Activated T-cell treated with anti-CD3 and anti-CD28 coated beads, Interleukin-2, amount 50 U/mL, for 4 hours (primary cell): ENCODE measurements at places on chromosomes 2 and 18.

- no peak for DNase-seq
Measured at GRCh38 chr2:119059940-119060339, 98.6 kb downstream of the C1QL2 start.

DNA sequence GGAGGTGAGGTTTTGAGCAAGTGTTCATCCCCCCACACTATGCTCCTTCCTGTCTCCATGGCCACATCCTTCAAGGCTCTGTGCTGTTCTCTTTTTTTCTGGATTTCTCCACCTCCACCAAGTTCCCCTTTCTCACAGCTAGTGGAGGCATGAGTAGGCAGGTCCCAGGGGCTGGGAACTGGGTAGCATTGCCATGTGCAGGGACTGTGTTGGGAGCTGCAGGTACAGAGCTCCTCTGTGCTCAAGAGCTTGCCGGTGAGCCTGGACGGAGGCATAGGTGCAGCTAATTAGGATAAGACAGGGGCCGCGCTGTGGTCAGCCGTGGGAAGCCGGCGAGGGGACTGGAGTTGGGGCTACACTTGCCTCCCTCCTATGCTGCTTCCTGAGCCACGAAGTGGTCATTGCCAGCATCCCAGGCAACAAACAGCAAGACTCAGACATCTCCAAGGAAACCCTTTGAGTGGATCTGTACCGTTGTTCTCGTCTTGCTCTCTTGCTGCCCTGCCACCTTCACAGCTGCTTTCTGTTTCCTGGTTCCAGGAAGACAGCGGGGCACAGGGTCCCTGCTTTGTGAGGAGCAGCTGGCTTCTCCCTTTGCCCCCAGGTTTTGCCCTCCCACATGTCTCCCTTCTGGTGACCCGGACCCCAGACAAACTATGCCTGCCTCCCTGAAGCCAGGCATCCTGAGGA lies 36.9 kb downstream of the ATOH8 start:
- DNase-seq, result no peak

DNA sequence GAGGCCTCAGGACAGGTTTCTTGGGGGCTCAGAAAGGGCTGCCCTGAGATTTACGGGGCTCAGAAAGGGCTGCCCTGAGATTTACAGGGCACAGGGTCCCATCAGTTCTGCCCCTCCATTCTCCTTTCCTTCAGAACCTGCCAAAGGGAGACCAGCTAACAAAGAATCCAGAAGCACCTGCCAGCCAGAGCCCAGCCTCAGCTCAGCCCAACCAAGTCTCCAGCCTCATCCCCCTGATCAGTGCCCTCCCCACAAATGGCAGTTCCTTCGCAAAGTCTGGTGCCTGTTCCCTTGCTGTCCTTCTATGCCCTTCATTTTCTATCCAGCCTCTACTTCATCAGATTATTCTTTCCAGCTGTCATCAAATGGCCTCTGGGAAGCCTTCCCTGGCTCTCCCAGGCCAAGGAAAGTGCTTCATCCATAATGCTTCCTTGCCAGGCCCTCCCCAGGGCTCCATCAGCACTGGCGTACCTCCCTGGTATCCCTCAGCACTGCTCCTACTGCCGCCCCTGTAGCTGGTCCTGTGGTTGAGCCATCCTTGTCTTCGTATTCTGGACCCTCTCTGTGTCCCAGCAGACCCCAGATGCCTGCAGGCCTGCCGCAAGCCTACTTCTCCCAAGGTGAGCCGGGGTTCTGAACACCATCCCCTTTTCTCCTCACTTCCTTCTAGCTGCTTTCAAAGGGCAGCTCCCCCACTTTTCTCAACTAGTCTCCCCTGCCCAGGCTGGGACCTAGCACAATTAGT lies 96.2 kb upstream of the EPAS1 start:
- no peak for DNase-seq

DNA sequence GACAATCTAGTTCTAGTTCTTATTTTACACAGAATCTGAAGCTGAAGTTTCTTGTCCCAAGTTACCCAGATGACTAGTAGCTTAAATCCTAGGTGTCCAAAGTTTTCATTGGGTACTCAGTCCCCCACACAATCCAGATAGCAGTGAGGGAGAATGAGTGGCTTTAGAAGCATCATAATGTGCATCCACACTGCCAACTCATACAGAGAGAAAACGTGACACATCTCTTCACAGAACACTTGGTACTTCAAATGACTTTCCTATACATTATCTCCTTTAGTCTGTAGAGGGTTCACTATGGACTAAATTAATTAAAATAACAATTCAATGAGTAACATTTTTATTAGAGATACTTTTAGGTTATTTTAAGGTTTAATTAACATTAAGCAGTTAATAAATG lies 45.2 kb downstream of the STRADB start:
- DNase-seq, result no peak

GRCh38 chr2:17540813-17541530 lies 476 bp downstream of the VSNL1 start:
- DNase-seq, result no peak

- no peak for DNase-seq
Measured at GRCh38 chr2:154688373-154688772, 10.1 kb upstream of the KCNJ3 start.

DNA sequence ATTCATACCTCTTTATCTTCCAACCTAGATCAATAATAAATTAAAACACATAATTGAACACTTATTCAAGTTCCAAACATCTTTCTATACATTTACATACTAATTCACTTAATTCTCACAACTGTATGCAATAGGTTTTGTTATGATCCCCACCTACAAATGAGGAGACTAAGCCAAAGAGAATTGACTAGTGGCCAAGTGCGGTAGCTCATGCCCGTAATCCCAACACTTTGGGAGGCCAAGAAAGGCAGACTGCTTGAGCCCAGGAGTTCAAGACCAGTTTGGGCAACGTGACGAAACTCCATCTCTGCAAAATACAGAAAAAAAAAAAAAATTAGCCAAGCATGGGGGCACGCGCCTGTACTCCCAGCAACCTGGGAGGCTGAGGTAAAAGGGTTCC lies 36.8 kb downstream of the KCNG3 start:
- DNase-seq, result no peak

- DNase-seq, result no peak
Measured at GRCh38 chr18:50161597-50162205, 33.2 kb downstream of the MYO5B start.

DNA sequence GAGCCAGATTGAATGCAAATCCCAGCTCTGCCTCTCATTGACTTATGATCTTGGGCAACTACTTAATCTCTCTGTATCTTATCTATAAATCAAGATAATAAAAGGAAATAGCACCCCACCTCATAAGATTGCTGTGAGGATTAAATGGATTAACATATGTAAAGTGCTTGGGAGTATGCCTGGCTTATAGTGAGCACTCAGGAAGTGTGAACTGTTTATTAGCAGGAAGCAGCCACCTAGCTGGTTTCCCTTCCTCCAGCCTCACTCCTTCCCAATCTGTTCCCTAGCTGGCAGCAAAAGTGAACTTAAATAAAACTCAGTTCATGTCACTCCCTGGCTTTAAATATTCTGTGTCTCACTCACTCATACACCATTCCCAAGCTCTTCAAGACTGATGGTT lies 526.6 kb upstream of the PKDCC start:
- no peak for DNase-seq

DNA sequence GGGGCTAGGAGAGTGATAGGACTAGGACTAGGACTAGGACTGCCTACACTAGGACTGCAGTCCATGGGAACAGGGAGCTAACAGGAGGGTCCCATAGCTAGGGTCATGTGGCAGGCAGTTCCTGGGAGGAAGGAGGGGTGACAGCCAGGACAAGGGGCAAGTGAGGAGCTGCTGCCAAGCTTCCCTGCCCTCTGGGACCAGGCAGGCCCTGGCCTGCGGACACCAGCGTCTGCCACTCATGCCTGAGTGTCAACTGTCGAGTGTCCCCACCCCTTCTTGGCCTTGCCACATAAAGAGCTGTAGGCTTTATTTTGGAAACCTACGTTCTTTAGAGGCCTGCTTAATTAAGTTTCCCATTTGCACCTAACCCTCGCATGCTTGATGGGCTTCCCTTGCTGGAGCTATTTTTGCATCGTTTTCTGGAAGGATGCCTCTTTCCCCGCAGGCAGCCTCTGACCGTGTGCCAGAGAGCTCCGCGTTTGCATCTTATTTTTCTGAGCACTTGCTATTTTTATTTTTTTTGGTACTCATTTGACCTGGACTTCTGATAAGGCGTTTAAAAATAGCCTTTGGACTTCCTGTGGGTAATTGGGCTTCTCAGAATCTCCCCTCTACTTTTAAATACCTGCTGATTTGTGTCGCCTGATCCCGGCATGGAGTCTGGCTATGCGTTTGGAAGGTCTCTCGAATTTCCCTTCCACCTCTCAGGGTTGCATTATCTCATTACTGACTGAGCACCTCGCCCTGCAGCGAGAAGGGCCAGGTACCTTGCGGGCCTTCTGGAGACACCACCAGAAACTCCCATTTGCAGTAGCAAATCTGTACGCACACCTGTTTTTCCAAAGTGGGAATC lies 66.4 kb downstream of the SH3RF3 start:
- DNase-seq, result no peak

DNA sequence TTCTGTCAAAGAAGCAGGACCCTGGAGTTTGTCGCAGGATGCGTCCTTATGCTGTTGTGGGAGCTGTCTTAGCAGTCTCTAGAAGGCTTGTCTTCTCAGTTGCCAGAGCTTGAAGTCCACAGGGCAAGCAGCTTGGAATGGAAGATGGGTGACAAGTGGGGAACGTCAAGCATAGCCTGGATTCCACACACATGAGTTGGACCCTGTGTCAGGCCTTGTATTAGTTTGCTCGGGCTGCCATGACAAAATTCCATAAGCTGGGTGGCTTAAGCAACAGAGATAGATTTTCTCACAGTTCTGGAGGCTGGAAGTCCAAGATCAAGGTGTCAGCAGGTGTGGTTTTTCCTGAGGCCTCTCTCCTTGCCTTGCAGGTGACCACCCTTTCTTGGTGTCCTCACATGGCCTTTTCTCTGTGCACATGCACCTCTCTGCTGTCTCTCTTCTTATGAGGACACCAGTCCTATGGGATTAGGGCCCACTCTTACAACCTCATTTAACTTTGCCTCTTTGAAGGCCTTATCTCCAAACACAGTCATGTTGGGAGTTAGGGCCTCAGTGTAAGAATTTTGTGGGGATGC lies 51.3 kb downstream of the THNSL2 start:
- DNase-seq, result no peak

DNA sequence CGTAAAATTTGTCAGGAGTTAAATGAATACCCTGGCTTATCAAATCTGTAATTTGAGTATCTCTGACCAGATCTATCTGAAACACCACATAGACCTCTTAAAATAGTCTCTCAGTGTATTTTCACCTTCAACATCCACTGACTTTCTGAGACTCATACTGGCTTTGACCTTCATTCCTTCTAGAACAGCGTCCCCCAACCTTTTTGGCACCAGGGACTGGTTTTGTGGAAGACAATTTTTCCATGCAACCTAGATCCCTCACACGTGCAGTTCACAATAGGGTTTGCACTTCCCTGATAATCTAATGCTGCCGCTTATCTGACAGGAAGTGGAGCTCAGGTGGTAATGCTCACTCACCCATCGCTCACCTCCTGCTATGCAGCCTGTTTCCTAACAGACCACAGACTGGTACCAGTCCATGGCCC lies 3.2 kb downstream of the NBAS start:
- DNase-seq, result no peak

GRCh38 chr2:84741182-84741822 lies 139.6 kb downstream of the TRABD2A start:
- DNase-seq, result peak; percentile 20

GRCh38 chr2:119550346-119550745 lies 6.1 kb downstream of the CFAP221 start:
- DNase-seq, result no peak

- DNase-seq, result no peak
Measured at GRCh38 chr2:217802876-217803652, 199.7 kb downstream of the TNS1 start.

GRCh38 chr2:191204433-191204832 lies 40.8 kb upstream of the MYO1B start:
- no peak for DNase-seq

GRCh38 chr2:15591373-15591691 lies 336 bp upstream of the DDX1 start:
- DNase-seq, result no peak

GRCh38 chr18:38330573-38330972 lies 765.0 kb upstream of the CELF4 start:
- DNase-seq, result no peak

- DNase-seq, result peak; percentile 47
Measured at GRCh38 chr2:19349911-19350677, 8.3 kb downstream of the OSR1 start.

- DNase-seq, result peak; percentile 60
Measured at GRCh38 chr2:30235008-30235655, 3.8 kb downstream of the LBH start.

DNA sequence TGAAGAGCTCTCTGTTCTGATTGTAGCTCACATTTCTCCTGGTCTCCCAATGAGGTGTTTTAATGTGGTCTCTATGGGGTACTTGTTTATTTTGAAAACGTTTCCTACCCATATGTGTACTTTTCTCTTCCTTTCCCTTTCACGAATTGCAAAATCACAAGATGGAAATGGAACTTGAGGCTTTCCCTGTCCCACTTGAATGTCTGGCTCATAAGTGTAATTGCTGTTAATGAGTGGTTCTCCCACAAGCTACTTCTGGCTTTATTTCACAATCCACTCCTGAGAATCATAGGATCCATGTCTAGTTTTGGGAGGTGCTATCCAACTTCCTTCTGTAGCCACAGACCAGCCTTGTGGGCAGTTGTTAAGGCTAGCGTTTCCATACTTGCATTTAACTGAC lies 81.1 kb upstream of the CAVIN2 start:
- DNase-seq, result no peak
